ENCODE measurements at places on chromosomes 13 and 19.

DNA sequence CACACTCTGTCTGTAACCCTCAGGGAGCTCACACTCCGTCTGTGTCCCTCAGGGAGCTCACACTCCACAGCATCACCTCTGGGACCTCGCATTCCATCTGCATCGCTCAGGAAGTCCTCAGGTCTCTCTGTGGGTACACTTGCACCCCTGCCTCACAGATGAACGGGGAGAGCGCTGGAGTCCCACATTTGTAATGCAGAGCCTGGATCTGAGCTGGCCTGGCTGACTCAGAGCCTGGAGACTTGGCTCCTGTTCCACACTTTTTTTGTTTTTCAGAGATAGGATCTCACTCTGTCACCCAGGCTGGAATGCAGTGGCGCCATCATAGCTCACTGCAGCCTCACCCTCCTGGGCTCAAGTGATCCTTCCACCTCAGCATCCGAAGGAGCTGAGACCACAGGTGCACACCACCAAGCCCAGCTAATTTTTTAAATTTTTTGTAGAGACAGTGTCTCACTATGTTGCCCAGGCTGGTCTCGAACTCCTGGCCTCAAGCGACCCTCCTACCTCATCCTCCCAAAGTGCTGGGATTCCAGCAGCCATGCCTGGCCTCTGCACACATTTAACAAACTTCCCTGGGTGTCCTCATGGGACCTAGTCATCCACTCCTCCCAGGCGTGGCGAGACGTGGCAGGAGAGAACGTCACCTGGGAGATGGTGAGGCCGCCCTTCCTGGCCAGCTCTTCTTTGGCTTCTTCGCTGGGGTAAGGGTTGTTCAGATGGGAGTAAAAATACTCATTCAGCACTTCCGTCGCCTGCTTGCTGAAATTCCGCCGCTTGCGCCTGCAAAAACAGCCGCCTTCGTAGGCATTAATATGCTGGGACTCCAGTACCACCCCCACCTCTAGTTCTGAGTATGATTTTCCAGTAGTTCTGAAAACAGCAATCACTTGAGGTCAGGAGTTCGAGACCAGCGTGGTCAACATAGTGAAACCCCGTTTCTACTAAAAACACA, 31.0 kb downstream of the CILP2 start:
- H3K27me3 ChIP-seq = no peaks in the 10 kb centered on the region
- no peak for DNase-seq
- H3K4me1 ChIP-seq = no peaks in the 10 kb centered on the region
- H3K4me3 ChIP-seq = no peak overlapping the region
- no peak overlapping the region for H3K27ac ChIP-seq

DNA sequence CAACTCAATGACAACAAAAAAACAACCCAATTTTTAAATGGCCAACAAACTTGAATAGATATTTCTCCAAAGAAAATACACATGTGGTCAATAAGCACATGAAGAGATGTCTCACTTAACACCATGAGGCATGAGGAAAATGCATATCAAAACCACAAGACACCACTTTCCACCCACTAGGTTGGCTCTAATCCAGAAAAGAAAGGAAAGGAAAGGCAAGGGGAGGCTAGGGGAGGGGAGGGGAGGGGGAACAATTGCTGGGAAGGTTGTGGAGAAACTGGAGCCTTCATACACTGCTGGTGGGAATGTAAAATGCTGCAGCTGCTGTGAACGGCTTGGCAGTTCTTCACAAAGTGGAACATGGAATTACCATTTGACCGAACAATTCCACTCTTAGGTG, 854.3 kb downstream of the UQCRFS1 start:
- DNase-seq = no peak
- no peaks in the 10 kb centered on the region for H3K36me3 ChIP-seq
- H3K4me1 ChIP-seq = no peaks in the 10 kb centered on the region
- H3K27ac ChIP-seq = no peak overlapping the region
- H3K27me3 ChIP-seq = no peaks in the 10 kb centered on the region
- no peak overlapping the region for H3K4me3 ChIP-seq

DNA sequence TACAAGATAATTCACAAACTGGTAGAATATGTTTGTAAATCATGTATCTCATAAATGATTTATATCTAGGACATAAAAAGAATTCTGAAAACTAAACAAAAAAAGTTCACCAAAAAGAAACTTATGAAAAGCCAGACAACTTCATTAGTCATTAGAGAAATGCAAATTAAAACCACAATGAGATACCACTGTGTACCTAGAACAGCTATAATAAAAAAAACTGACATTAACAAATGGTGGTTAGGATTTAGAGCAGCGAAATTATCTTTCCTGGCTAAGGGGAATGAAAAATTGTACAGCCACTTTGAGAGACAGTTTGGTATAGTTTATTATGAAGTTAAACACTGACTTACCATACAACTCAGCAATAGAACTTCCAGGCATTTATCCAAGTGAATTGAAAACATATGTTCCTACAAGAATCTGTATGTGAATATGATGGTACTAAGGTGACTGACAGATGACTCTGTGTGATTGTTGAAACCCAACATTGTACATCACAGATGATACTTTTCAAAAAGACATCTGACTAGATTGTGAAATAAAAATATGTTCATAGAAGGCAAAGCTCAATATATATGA, 41.8 kb downstream of the UGGT2 start:
- no peak overlapping the region for H3K4me3 ChIP-seq
- no peaks in the 10 kb centered on the region for H3K4me1 ChIP-seq
- peaks cover 15% of the 10 kb centered on the region for H3K36me3 ChIP-seq
- DNase-seq = no peak

GRCh38 chr19:49469828-49470614, 4.0 kb upstream of the FLT3LG start:
- H3K4me1 ChIP-seq = peaks cover 47% of the 10 kb centered on the region
- H3K36me3 ChIP-seq = peaks cover 14% of the 10 kb centered on the region
- H3K4me3 ChIP-seq = no peak overlapping the region
- no peaks in the 10 kb centered on the region for H3K27me3 ChIP-seq

GRCh38 chr13:45055902-45056648, 64.2 kb upstream of the GTF2F2 start:
- peaks cover 15% of the 10 kb centered on the region for H3K4me1 ChIP-seq
